ENCODE measurements at places on chromosomes 4 and X. TPM values are rescaled to one million over a fixed set of nuclear protein-coding genes. Genes with fewer than 3 reads are reported as not detected.

DNA sequence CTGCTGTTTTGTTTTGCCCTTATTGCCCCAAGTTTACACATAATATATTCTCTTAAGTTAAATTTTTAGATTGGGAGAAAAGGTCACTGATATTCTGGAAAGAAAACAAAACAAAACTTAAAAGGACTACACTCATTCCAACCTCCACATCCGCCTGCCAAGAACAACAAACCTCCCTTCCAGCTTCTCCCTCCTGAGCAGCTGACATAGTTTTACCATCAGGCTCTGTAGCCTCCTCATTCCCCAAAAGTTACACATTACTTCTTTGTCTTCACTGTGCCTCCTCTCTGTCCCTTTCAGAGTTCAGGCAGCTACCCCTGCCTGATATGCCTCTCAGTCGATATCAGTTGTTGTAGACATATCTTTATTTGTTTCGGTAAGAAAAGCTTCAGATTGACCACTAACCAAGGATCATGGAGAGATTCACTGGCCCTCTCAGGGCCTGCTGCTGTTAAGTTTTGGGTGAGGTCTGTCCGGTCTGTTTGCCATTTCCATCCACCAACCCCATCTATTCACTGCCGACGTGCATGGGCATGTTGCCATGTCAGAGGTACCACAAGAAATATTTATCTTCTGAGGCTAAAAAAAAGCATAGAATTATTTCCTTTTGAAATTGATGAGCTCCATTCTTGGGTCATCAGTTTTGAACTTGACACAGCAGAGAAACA, 164.1 kb downstream of the GASK1B start:
- DNase-seq = no peak

DNA sequence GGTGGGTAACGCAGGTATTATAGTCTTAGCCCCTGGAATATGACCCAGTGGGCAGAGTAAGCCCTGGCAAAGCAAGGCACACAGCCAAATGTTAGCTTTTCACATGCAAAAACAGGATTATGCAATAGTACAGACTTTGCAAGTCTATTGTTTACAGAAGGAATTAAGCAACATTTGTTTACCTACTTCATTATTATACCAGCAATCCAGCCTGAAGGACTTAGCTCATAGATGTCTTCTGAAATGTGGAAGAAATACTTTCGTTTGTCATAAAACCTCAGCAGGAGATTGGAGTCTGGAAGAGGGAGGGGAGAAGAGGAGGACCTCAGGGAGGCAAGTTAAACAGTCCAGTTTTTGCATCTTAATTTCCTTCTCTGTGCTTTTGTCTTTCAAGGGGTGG, 226.7 kb upstream of the CENPE start:
- DNase-seq = no peak

DNA sequence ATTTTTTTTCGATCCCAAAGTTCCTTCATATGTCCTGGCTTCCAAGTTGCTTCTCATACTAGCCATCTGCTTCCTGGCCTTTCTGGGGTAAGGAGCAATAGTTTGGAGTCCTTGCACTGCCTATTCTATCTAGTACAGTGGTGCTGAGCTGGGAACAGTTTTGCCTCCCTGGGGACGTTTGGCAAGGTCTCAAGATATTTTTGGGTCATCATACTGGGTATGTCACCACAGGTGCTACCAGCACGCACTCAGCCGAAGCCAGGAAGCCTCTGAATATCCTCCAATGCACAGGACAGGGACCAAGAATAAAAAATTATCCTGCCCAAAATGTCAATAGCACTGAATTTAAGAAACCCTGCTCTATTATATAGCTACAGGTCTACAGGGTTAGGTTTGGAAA, 35.4 kb upstream of the TMSB15B start:
- no peak for DNase-seq

DNA sequence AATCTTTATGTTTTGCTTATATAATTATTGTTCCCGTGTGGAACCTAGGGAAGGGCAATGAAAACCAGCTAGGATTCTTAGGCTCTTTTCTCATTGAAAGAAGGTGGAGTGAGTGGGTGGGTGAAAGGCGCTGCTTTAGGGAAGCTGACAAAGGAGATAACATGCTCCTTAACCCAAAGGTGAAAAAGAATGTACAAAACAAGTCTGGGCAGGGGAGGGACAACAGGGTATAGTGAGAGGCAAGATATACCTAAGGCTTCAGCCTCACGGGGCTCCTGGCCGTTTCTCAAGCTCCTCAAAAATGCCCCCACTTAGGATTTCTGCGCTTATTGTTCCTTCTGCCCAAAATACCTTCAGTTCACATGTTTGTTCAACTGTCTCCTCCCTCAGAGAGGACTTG, 1.8 kb downstream of the SH2D1A start:
- no peak for DNase-seq

- DNase-seq = peak; percentile 72
Observed at GRCh38 chr4:2787230-2788100, 5.4 kb upstream of the SH3BP2 start.

DNA sequence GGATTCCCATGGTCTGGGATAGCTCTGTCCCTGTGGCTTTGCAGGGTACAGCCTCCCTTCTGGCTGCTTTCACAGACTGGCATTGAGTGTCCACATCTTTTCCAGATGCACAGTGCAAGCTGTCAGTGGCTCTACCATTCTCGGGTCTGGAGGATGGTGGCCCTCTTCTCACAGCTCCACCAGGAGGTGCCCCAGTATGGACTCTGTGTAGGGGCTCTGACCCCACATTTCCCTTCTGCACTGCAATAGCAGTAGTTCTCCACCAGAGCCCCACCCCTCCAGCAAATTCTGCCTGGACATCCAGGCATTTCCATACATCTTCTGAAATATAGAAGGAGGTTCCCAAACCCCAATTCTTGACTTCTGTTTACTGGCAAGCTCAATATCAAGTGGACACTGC, 50.2 kb upstream of the GRID2 start:
- DNase-seq = no peak

GRCh38 chr4:72529148-72529822, 39.7 kb downstream of the ADAMTS3 start:
- DNase-seq = no peak

DNA sequence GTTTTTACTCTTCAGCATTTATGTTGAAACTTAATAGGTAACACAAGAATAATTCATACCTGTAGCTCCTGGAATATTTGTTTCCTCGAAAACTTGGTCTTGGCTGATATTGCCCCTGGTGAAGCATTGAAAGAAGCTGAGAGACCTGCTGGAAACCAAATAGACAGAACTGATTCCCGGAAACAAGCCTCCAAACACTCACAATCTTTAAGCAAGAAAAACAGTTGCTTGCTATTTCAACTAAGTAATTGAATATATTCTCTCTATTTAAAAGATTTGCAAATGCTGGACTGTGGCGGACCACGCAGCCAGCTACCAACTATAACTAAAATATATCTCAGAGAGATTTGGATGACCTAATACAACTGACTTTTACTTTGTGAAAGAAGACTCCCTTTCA, 3.6 kb downstream of the PCDH18 start:
- no peak for DNase-seq

- DNase-seq = no peak
Observed at GRCh38 chr4:147078362-147078761, 132.7 kb upstream of the TTC29 start.

DNA sequence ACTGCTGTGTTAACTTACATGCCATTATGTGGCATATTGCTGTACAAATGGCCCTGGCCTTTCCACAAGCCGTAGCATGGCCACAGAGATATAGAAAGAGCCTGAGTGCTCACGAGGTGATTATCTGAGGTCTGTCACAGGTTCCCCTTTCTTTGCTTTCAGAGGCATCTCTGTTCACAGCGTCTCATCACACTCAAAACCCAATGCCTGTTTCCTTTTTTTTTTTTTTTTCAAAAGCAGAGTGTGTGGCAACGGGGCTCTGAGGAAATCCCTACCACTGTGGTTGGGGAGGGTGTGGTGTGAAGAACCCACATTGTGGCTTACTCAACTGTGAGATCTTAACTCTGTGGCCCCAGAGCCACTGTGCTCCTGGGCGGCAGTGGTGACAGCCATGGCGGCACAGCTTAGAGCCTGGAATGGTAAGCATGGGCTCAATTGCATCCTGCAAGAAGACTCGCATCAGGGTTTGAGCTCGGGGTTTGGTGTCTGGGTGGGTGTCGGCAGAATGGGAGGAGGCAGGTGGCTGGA, 30.8 kb downstream of the RTL5 start:
- peak; percentile 57 for DNase-seq

PFKFB1 gene
- not detected for total RNA-seq

MCF2 gene
- total RNA-seq = not detected

UGT2B10 gene
- 0.17 TPM for total RNA-seq
